Uterus (tissue), 4 donors: ENCODE measurements at places on chromosomes 2 and 18.
A peak's percentile ranks its signal among the peaks of the same experiment; 100 is the strongest.

DNA sequence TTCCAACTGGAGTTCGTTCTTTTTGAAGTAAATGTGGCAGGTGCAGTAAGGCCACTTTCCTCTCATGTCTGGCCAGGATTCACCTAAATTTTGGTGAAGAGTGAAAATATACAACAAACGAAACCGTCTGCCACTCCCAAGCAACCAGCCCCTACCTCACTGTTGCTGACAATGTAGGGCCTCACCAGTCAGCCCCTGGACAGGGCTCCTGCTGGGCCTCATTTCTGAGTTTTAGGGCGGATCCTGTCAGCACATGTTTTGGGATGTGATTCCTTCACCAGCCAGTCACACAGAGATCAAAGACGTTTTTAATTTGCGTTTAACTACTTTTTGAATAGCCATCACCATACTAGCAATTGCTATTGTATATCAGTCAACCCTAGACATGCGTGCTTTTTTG, 185.0 kb downstream of the WDR7 start:
- DNase-seq: no peak

DNA sequence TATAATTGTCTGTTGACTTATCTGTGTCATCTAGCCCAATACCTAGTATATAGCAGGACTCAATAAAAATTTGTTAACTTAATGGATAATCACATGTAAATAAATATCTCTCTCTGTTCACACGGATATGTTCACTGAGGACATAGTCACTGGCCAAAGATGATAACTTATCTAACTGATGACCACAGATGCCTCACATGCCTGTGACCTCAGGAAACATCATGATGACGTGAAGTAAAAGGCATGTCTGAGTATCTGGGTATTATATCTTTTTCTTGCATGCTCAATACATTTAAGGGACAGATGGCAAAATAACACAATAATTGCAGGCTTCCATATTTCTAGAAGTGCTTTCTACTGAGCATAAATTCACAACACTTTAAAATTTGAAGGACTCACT, 41.4 kb upstream of the PARD3B start:
- no peak for DNase-seq

DNA sequence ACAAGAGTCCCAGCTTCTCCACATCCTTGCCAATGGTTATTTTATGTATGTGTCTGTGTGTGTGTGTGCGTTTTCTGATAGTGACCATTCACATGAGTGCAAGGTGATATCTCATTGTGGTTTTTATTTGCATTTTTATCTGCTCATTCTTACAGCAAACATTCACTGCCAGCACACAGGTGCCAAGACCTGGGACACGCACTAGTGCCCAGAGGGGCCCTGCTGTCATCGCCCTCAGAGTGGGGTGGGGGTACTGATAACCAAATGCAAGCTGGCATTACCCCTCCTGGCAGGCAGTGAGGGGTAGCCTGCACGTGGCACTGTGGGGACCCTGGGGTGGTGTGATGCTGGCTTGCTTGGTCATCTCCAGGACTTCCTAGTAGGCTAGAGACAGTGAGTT, 285.4 kb downstream of the LPIN1 start:
- no peak for DNase-seq

DNA sequence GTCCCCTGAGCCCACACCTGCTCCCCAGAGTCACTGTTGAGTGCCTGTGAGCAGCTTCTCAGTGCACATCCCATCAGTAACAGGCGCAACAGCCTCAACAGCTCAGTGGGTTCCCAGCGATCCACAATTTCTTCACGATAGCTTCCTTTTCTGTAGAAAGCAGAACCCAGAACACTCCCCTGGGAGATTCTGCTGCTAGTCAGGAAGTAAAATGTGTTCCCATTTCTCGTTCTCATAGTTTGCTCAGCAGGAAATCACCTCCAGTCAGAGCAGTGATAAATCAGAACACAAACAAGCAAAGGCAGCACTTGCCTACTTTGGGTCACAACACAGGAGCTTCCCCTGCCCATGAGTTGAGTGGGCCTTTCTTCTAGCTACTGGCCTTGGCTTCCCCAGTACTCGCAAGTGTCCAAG, 48.9 kb upstream of the ATG16L1 start:
- DNase-seq: no peak

DNA sequence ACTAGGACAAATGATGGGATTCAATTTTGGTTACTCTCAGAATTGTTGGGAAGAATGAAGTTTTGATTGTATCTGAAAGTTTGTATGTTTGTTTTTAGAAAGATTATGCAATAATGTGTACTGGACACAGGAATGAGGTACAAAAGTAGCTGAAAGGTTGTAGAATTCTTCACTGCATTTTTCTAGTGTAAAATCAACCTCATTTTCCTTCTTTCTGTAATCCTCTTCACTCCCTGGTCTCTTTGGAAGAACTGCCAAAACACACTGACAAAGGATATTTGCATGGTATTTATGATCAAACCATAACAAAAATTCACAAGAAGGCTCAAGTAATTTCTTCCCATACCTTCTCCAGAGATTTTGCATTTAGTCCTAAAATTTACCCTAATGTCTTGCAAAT, 110.7 kb downstream of the ZEB2 start:
- no peak for DNase-seq

- no peak for DNase-seq
Observed at GRCh38 chr2:105712166-105712915, 32.4 kb upstream of the NCK2 start.

GRCh38 chr2:25558262-25558661, 115.1 kb downstream of the DTNB start:
- no peak for DNase-seq

- no peak for DNase-seq
Observed at GRCh38 chr18:58542426-58543159, 86.3 kb downstream of the ALPK2 start.

DNA sequence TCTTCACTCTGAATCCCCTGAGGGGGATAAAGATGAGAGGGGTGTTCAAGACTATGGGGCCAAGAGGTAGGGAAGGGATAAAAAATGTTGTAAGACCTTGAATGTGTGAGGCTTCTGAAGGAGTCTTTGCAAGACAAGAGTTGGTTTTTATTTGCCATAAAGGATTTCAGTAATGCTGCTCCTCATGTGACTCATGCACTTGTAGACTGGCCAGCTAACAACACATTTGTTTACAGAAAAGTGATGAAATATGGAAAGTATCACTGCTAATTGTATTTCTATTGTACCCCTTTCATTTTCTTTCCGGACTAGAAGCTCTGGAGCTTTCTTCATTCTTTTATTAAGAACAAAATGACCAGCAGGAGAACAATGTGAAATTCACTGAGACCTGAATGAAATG, 782.1 kb downstream of the EPHA4 start:
- no peak for DNase-seq

GRCh38 chr18:23138471-23138870, 3.2 kb downstream of the CABLES1 start:
- peak; percentile 64 for DNase-seq

DNA sequence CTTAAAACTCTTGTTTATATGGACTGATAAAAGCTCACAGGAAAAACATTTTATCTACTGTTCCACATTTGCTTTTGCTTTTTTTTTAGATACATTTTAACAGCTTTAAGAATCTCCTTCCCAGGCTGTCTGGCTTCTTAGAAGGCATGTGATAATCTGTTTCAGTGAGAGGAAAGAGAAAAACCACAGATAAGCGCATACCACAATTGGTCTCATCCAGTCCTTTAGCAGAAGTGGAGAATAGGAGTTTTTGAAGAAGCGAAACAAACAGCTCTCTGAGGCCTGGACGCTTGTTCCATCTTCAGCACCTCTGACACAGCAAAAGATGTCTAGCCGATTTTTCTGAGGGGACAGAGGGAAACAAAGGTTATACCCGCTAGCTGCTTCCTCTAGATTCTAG, 37.6 kb downstream of the RMC1 start:
- no peak for DNase-seq

- no peak for DNase-seq
Observed at GRCh38 chr18:55593888-55594287, 5.9 kb upstream of the TCF4 start.
